ENCODE measurements at places on chromosomes 13 and 19.

- no peak for DNase-seq
These were observed 93.1 kb downstream of the KL start for GRCh38 chr13:33109271-33109697.

DNA sequence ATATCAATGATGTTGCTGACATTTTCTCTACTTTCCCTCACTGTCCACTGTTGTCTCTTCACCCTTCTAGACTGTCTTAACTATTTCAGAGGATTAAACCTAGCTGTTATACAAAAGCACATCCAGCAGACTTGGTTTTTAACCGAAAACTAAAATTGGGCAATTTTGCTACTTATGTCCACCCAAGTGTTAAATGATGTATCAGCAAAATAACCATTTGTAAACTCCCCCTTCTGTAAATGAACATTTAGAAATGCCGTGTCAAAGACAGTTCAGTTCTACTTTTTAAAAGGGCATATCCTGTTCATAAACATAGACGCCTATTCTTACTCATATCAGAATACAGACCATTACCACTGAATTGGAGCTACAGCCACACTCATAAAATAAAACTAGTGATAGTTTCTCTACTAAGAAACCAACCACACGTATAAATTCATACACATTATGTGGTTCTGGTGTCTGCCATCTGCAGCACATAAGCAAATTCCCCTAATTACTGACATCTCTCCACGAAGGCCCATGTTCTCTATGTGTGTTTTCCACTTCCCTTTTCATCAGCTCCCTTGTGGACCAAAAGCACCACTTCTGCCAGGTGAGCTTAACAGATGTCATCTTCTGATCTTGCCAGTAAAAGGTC lies 1091.8 kb downstream of the PCDH9 start:
- DNase-seq, result no peak

DNA sequence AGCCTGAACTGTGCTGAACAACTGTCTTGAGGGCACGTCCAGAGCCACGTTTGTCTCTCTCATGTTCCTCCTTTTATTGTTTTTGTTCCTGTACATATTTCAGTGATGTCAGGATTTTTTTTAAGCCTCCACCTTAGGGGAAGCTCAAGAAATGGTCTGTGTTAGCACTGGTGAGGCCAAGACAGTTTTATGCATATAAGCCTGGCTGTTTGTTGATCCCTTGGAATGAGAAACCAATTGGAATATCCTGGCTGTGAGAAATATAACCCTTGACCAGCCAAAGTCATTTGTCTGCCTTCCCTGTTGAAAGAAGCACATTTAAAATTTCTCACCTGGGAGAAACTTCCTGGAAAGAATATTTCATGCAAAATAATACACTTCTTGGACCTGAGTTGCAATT lies 115.8 kb downstream of the DNAJC15 start:
- DNase-seq, result no peak

DNA sequence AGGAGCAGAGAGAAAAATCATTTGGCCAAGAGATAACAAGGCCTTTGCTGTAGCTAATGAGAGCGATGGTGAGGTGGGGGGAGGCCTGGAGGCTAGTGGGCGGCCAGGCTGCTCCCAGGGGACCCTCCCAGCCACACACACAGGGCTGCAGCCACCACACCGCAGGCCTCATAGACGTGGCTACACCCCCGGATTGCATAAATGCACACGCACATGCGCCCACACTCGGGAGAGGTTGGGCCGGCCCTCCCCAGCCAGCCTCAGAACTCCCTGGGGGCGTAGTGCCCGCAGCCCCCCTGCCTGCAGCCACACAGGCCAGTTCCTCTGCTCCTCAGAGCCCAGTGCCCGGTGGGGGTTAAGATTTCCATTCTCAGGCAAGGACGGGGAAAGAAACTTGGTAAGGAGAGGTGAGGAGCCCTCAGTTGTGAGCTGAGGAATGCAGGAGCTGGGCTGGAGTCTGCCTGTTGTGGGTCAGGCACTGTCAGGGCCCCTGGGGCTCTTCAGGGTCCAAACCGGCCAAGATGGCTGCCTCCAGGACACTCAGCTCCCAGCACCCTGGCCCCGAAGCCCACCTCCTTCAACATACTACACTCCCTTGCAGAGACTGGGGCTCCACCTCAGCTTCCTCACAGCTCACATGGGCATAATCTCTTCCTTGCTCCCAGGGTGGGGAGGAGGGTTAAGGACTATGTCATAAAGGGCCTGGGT lies 8.0 kb downstream of the PTH2 start:
- no peak for DNase-seq

GRCh38 chr19:9757544-9758501 lies 10.7 kb downstream of the ZNF846 start:
- no peak for DNase-seq

DNA sequence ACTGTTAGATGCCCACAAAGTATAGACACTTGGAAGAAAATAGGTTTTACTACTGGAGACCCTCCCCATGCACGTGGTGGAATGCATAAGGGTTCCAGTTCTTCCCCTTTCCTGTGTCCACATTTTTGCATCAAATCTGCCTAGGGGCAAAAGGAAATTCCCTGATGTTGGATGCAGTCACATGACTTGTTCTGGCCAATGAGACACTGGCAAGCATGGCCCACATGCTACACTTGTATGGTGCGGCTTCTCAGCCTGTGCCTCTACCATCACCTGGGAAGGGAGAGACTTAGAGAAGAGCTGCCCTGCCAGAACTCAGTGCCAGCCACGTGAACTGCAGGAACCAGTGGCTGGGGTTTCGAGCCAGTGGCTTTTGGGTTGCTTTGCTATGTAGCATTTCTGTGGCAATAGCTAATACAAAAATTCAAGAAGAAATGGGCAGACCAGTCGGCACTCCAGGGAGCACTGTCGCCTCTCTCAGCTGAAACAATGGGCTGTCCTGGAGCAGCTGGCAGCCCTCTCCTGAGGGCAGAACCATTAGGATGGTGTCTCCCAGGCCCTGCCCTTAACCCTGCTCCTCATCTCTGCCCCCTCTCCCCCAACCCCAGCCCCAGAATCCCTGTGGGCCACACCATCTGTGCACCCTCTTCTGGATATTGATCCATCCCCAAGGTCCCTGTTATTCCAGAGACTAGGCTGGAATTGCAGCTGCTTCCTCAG lies 634.0 kb downstream of the UQCRFS1 start:
- DNase-seq, result no peak

DNA sequence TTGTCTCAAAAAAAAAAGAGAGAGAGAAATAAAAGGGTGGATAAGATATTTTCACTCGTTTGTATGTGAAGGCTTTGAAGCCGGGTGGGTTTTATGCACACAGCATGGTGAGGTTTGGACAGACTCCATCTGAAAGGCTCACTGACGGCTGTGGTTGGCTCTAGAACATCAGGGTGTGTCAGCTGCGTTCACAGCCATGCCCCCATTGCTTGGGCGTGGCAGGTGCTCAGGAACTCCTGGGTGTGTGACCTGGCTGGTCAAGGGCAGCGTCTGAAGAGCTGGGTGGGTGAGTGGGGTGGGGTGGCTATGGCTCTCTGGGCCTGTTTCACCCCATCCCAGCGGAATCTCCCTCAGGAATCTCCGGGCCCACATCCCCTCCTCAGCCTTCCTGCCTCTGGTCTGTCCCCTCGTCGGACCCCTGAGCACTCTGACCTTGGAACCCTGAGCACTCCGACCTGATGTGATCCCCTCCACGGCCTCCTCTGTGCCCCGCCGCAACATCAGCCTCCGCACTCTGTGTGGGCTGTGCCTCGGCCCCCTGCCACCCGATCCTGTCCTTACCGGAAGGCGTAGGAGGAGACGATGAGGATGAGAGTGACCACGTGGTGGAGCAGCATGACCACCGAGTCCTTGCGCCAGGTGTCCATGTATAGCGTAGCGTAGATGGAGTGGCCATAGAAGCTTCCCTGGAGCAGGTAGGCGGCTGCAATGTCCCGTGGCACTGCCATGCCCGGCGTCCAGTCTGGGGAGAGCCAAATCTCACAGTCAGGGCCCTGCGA lies 12.2 kb downstream of the CERS1 start:
- DNase-seq, result peak; percentile 15

Data from NCI-H2029 (cell line).